Myocyte (in vitro differentiated cells): ENCODE measurements at places on chromosomes 12 and 14. TPM values are rescaled to one million over a fixed set of nuclear protein-coding genes. Genes with fewer than 3 reads are reported as not detected.

The POLE2 gene
- total RNA-seq, result 1.0 and 1.7 TPM in 2 replicates

The ESRRB gene
- total RNA-seq, result not detected in 2 replicates

The POLR3B gene
- total RNA-seq, result 11.4 and 13.8 TPM in 2 replicates

The RERG gene
- total RNA-seq, result 2.5 and 2.8 TPM in 2 replicates

The RPL36AL gene
- total RNA-seq, result 120 and 143 TPM in 2 replicates

The OTOGL gene
- 0.05 and 0.29 TPM in 2 replicates for total RNA-seq

The LALBA gene
- not detected in 2 replicates for total RNA-seq

The DCN gene
- total RNA-seq, result 356 and 491 TPM in 2 replicates

The CLEC9A gene
- total RNA-seq, result not detected in 2 replicates

The HOXC11 gene
- total RNA-seq, result 2.2 TPM in 2 replicates

The KRT81 gene
- 0.08 TPM in 1 of 2 replicates, not detected in the other for total RNA-seq

The ADAM20 gene
- total RNA-seq, result 0.64 and 0.88 TPM in 2 replicates

The NR4A1 gene
- total RNA-seq, result 3.4 and 5.5 TPM in 2 replicates

The NEUROD4 gene
- not detected in 2 replicates for total RNA-seq
